ENCODE measurements at places on chromosomes 3 and 15.

GRCh38 chr3:2526926-2527325, 428.3 kb downstream of the CNTN4 start:
- DNase-seq: no peak

DNA sequence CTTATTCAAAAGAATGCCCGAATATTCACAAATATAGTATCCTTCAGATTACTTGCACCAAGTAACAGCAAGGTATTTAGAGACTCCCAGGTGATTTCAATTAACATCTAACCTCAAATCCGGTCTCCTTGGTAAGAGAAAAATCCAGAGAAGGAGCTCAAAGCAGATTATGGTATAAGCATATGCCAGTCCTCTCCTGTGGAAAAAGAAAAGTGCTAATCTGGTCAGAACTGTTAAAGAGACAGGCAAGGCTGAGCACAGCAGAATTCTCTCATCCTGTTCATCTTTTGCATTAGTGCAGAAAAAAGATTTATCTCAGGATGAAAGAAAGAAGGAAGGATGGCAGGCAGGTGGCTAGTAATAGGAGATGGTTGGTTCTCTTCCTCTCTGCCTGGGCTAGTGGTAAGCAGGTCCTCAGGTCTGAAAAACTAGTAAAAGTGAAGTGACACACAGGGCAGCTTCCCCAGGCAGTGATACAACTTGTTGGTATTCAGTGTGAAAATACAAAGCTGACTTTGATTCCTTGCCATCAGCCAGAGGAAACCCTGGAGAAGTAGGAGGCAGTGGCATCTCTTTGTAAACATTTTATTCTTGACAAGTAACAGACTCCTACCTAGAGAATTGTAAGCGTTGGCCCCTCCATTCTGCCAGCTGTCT, 14.2 kb downstream of the ATXN7 start:
- no peak for DNase-seq

DNA sequence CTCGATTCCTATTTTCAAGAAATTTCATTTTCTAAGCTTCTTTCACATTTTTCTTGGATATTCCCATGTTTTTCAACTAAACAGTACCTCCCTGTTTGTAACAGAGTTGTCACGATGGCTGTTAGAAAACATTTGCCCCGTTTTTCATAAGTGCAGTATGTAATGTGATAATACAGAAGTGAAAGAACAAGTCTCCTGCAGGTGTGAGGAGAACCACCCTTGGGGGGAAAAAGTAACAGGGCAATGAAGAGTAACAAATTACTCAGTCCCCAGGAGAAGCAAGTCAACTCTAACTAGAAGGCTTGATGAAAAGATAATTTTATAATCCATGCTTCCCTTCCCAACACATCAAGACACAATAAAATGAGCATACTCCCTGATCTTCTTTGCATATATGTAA, 493.3 kb downstream of the FOXP1 start:
- DNase-seq: no peak

GRCh38 chr15:100721758-100722550, 119.6 kb downstream of the ASB7 start:
- DNase-seq: peak; percentile 100

- DNase-seq: no peak
Measured at GRCh38 chr3:169911272-169911671, at the start of gene SAMD7. Gene SAMD7 (plus strand): TSS chr3:169911572. CDS start chr3:169919499, 7,927 bp downstream.

- no peak for DNase-seq
Measured at GRCh38 chr15:45288947-45289346, 36.9 kb downstream of the SLC28A2 start.

GRCh38 chr15:39728845-39729244, 53.8 kb downstream of the FSIP1 start:
- DNase-seq: no peak

DNA sequence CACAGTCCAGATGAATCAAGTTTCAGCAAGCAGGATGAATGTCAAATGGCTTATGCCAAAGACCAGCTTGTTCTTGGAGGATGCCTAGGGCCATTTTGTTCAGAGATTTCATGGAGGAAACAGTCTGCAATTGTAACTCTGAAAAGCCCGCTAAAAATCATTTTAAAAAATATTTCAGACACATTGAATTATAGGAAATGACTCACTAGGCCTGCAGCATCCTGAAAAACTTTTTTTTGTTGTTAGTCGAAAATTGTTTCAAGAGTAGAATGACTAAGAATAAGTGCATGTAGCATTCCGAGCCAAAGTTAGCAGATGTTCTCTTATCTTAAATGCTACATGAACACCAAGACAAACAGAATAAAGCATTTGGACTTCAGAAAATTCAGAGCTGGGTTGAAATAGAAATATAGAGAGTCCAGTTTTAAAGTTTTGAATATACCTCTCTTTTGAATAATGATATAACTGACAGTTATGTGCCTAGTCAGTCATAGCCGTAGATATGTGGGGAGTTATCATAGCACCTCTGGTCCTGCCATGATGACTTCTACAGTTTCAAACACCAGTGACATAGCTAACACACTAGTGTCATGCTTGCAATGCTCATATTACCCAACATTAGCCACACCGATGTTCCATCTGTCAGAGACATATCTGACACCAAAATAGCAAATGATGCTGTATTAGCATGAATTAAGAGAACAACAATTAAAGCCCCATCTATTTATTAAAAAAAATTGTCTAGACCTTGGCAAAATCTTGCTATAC, 1462.8 kb upstream of the GBE1 start:
- DNase-seq: no peak

GRCh38 chr3:81352867-81353266, 408.6 kb downstream of the GBE1 start:
- peak; percentile 16 for DNase-seq

GRCh38 chr15:40043927-40044716, 5.1 kb upstream of the SRP14 start:
- DNase-seq: no peak

GRCh38 chr3:127547761-127548605, 42.5 kb downstream of the TPRA1 start:
- DNase-seq: peak; percentile 15

- no peak for DNase-seq
Measured at GRCh38 chr15:48976444-48977088, 12.8 kb upstream of the SHC4 start.

DNA sequence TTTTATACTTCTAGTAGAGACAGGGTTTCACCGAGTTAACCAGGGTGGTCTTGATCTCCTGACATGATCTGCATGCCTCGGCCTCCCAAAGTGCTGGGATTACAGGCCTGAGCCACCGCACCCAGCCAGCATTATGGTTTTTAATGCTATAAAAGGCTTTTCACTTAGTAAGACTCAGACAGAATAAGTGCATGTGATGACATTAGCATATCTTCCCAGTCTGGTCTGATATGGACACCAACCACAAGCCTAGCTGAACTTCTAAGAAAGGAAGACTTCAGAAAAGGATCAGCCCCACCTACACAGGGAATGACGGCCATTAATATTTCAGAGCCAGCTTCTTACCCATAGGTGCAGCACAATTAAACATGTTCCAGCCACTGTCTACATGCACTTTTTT, 27.0 kb downstream of the GRK7 start:
- DNase-seq: no peak
